ENCODE measurements at places on chromosomes 4 and X.
A peak's percentile ranks its signal among the peaks of the same experiment; 100 is the strongest.

DNA sequence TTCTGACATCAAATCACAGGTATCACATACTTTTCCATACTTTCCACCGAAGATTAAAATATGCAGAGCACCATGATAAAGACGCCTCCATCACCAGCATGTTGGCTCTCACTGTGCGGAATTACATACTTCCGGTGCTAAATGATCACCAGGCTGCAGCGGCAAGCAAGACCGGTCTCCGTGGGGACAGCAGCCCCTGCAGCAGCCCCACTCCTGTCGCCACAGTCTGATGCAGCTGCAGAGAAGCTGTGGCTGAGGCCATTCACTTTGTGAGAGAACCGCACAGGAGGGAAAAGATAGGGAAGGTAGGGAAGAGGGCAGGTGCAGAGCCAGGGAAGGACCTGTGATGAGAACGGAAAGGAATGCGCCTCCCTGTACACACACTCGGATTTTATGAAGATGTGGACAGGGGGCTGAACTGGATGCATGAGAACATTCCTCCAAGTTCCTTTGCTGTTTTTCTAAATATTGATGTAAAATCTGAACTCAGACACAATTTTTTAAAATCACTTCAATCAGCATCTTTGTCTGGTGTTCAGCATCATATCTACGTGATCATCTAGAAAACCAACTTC, 38.3 kb downstream of the AFAP1 start:
- no peak for DNase-seq

- no peak for DNase-seq
Observed at GRCh38 chr4:7829652-7830580, 109.7 kb downstream of the AFAP1 start.

DNA sequence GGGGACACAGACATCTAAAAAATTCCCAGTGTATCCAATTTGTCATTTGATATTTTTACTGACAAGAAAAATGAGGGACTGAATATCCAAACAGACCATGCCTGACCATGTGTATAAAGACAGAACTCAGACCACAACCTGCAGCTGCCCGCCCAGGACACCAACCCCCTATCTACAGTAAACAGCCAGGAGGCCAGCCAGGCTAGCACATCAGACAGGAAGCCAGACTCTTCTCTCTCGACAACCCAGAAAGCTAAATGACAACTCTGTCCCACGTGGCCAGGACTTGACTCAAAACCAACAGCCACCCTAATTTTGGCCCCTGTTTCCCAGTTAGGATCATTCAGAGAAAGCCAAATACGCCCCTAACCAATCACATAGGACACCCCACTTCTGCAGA, 15.1 kb downstream of the AFAP1 start:
- no peak for DNase-seq

DNA sequence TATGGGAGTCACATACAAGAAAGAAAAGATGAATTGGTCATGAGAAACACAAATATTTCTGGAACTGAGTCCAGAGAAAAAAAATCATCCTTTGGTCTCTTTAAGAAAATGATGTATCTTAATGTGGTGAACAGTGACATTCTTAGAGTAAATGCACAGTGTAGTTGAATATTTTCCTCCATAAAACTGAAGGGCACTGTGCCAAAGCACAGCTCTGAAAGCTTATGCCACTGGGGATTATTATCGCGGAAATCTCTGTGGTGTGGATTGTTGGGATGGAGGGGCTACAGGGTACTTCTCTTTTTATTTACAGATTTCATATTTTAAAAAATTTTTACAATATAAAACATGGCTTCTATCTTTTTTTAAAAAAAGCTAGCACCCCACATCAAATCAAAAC, 908.1 kb downstream of the CCSER1 start:
- no peak for DNase-seq

- no peak for DNase-seq
Observed at GRCh38 chr4:118833192-118833820, 2.6 kb downstream of the SEC24D start.

GRCh38 chr4:1122505-1122904, 9.1 kb upstream of the RNF212 start:
- DNase-seq = no peak

- DNase-seq = no peak
Observed at GRCh38 chrX:120321520-120322281, 10.4 kb upstream of the TMEM255A start.

- peak; percentile 89 for DNase-seq
Observed at GRCh38 chrX:2608638-2609430, 82.3 kb upstream of the CD99 start.

DNA sequence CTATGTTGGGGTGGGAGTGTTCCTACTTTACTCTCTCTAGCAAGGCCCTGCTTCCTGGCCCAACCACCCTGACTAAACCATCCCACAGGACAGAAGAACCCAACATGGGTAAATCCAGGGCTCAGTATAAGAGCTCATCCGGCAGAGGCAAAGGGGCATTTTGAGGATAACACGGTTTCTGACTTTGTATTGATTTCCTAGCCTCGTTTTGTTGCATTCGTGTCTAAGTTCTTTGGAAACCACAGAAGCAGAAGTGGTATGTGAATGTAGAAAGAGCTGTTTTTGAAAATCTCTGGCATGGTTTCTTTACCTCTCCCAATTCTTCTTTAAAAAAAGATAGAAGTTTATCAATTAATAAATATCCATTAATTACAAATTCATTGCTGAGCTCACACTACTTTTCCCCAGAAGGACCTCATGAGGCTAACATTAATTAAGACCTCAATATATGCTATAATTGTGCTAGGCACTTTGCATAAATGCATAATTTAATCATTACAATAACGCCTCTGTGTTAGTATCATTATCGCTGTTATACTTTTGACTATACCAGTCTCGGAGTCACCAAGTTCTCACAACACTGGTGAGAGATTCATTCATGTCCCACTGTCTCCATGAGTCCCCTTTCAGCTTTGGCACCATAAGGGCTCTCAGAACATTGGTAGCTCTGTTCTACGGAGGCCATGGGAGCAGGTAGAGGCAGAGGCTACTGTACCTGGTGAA, 5.8 kb upstream of the CLNK start:
- no peak for DNase-seq

DNA sequence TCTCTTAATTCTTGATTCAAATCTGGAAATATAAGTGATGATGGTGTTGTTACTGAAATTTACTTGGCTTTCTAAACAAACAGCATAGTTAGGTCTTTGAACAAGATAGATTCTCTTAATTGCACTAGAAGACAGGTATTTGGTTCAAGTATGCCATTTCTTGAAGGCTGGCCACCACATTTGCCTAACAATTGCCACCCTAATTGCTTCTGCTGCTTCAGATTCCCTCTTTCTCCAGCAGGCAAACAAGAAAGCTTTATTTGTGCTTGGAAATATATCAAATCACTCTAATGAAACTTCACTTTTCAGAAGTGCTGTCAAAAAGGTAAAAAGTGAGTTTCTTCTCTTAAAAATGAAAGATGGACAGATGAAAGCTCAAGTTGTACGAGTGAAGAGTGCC, 418.6 kb downstream of the INPP4B start:
- DNase-seq = no peak

DNA sequence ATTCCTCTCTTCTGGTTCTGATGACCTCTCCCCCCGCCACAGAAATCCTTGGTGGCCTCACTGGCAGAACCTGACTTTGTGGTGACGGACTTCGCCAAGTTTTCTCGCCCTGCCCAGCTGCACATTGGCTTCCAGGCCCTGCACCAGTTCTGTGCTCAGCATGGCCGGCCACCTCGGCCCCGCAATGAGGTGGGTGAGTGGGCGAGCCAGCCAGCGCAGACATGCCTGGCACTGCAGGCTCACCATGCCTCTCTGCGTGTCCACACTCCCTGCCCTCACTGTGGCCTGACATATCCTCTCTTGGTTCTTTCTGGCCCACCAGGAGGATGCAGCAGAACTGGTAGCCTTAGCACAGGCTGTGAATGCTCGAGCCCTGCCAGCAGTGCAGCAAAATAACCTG, 8.7 kb downstream of the UBA1 start:
- DNase-seq = no peak

DNA sequence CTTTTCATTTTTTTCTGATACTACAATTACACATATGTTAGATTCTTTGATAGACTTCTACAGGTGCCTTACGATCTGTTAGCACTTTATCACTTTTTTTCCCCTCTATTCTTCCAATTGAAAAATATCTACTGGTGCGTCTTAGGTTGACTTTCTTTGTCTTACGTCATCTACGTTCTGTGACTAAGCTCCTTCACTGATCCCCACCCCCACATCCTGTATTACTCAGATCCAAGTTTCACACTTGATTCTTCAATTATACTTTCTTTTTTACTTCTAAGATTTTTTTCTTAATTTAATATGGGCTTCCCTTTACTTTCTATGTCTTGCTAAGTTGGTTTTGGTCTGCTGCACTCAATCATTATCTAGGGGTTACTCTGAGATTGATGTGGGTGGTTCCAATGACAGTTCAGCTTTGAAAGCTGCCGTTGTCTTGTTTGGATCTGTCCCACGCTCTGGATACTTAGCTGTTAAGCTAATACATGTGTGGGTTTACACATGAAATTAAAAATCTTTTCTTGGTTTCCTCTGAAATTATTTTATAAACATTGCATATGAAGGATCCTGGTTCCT, 1321.1 kb downstream of the RAPGEF2 start:
- no peak for DNase-seq

- DNase-seq = no peak
Observed at GRCh38 chrX:2714551-2714950, 23.5 kb downstream of the CD99 start.

DNA sequence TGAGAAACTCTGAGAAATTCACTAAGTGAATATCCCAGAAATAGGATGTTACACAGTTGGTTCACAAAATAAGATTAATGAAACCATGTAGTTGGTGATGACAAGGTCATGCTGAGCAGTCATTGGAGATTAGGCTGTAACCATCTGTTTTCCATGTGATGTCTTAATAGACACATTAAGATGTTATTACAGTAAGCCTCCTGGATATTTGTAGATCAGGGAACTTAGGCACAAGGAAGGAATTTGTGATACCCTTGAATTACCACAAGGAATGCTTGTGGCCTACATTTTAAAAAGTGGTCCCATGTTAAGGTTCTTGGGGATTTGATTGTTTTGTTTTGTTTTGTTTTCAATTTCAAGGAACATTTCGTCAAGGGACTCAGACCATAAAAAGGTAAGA, 185.6 kb upstream of the BANK1 start:
- no peak for DNase-seq

GRCh38 chr4:41069257-41069656, 145.1 kb downstream of the APBB2 start:
- DNase-seq = no peak

DNA sequence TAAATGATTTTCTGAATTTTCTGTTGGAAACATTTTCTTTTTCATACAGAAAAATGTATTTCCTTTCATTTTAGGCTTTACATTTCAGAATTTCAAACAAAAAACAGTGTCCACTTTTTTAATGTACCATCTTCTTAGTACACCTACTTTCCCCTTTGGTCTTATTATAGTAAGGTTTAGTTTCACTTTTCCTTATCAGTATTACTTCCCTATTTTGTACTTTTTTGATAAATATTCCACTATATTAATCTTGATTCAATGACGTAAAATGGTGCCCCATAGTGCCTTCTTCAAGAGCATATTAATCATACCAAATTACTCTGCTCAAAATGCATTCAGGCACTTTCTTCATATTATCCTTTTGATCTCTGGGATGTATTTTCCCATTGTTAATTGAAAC, 52.5 kb downstream of the BANK1 start:
- DNase-seq = no peak

GRCh38 chr4:120544838-120545237, 377.7 kb downstream of the PRDM5 start:
- DNase-seq = no peak

DNA sequence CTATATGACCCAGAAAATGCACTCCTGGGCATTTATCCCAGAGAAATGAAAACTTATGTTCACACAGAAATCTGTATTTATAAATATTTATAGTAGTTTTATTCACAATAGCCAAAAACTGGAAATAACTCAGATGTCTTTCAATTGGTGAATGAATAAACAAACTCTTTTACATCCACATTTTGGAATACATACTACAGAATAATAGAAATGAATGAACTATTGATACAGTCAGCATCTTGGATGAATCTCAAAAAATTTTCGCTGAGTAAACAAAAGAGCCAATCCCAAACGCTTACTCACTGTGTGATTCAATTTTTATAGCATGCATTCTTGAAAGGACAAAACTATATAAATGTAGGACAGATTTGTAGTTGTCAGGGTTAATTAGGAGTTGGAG, 75.1 kb upstream of the HTR2C start:
- no peak for DNase-seq

DNA sequence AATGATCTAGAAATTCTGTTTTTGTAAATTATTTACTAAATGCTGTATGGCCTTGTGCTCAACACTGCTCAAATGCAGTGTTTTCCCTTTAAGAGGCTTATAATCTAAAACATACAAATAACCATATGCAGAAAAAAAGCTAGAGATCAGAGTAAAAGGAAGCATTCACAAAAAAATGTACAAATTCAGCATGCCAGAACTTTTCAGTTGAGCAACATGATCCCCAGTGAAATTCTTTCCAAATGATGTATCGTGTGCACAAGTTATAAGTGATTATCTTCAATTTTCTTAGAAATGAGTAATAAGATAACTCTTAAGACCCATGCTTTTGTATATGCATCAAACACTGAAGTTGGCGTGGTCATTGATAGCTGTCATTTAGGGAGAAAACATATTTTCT, 5.0 kb downstream of the GPC3 start:
- no peak for DNase-seq

- no peak for DNase-seq
Observed at GRCh38 chrX:69022430-69022829, 142.8 kb downstream of the PJA1 start.

DNA sequence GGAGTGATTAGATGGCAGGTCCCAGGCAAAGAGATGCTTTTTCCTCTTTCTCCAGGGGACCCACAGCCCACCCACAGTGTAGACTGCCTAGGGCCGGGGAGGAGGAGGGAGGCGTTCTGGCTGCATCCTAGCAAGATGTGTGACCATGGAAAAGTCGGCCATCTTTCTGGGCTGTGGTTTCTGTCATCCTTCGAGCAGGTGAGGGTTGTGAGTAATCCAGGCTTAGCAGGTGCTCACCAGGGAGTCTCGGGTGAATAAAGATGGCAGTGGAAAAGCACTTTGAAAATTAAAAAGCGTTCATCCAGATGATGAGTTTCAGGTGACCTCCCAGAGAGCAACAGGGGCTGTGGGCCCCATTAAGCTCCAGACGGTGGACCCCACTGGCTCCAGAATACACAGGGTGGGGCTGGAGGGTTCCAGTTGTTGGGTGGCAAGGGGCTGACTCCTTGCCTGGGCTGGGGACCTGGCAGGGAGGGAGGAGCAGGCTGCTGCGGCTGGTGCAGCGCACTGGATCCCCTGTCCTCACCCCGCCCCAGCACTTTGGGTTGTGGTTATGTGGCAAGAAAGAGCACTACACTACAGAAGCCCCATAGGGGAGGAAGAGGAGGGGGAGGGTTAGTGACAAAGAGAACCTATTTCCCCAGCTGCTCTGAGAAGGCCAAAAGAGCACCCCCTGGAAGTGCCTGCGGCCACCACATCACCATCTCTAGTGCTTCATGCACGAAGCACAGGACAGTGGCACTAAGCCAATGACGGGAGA, 23.7 kb downstream of the ELF4 start:
- DNase-seq = peak; percentile 65

GRCh38 chr4:13081830-13082229, 402.3 kb downstream of the RAB28 start:
- no peak for DNase-seq
